ENCODE measurements at places on chromosomes 5 and 9.
A peak's percentile ranks its signal among the peaks of the same experiment; 100 is the strongest.

GRCh38 chr5:119405419-119405818 is 46.9 kb upstream of the HSD17B4 start:
- no peak for DNase-seq

DNA sequence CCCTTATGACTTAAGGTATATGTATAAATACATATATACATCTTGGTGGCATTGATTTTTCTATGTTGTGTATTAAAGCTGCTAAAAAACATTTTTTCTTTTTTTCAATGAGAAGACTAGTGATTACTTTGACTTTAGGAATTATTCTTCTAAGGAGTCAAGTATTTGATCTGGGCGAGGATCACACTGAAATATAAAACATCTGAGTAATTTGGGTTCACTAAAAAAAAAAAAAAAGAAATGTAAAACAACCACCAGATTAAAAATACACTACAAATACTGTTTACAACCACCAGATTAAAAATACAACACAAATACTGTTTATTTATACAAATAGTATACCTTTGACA is 9.0 kb downstream of the UBAP1 start:
- no peak for DNase-seq

- no peak for DNase-seq
These were observed 146.4 kb upstream of the TNC start for GRCh38 chr9:115264313-115264712.

GRCh38 chr9:71791875-71792274 is 23.6 kb upstream of the CEMIP2 start:
- no peak for DNase-seq

GRCh38 chr9:13719446-13719845 is 440.0 kb upstream of the MPDZ start:
- DNase-seq = no peak

DNA sequence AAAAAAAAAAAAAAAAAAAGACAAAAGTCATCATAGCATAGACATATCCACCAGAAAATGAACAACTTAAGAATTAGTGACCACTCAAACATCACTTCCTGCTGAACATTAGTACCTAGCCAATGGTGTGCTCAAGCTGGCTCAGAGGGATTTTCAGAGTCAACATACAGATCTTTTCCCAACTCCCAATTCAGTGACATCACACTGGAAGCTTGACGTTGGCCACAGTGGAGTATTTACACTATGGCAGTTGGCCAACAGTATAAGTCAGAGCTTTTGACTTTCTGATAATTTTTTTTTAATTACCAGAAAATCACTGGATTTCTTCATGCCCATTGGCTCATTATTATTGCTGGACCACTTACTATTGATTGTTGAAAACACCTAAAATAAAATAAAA is 383.5 kb downstream of the ARHGEF28 start:
- DNase-seq = no peak

DNA sequence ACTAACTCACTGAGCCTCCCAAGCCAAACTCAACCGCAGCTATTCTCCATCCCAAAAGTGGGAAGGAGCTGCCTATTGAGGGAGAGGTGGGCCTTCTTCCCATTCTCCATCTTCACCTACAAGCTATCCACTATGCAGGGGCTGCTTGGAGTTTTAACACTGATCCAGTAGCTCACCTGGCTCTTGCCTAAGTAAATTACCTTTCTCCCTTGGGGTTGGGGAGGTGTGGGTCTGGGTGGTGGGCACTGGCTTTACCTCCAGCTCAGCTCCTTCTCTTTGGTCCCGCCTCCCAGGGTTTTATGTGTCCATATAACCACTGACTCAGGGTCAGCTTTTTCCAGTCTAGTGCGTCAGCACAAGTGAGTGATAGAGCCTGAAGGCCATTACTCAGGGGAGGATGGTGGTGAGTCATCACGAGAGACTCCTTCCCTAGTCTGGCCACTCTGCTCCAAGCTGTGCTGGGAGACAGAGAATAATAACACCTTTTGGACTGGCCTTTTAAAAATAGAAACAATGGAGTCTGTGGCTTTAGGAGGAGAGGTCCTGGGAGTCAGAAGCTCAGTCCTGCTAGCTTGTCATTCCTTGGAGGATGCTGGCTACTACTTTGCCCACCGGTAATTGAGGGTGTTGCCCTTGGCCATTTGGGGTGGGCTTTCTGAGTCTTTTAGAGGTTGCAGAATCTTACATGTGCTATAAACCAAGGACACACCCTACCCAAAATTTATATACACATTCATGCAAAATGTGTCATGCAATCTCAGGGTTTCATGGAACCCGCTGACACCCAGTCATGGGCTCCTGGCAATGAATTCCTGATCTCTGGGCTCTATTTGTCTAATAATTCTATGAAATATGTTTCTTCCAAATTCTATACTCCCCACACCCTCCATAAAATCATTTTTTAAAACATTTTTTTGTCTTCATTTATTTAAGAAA is 35.6 kb upstream of the ATP6V1G1 start:
- no peak for DNase-seq

DNA sequence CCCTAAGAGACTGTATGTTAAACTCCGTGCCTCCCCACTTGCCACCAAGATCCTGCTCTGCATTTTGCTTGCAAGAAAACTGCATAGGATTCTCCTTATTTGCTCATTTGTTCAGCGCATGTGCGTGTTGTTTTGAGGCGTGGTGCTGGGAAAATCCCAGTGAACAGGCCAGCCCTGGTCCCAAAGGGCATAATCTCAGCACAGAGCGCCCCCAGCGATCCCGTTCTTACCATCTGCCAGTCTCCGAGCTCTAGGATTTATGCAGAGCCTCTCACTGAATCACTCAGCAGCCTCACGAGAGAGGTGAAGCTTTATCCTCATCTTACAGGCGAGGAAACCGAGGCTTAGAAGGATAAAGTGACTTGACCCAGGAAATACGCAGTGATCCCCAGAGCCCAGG is 11.5 kb downstream of the PRRX2 start:
- no peak for DNase-seq

DNA sequence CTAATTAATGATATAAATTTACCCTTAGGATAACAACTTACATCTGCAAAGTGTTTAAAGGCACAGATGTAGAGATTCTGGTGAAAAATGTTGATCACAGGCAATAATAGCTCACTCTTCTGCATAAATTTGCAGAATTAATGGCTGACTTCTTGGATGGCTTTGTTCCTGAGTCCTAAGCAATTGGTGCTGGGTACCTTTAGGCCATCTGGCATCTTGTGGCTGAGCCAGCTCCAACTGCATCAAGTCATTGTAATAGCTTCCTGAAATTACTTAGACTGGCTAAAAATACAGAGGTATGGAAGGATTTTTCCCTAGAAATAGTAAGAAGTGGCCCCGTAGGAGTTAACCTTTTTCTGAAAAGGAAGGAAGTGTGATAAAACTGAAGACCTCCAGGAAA is 118.3 kb upstream of the MINAR2 start:
- DNase-seq = no peak

- DNase-seq = no peak
These were observed 17.9 kb upstream of the APBA1 start for GRCh38 chr9:69689991-69690538.

- no peak for DNase-seq
These were observed 3.8 kb upstream of the TOR4A start for GRCh38 chr9:137273611-137274320.

GRCh38 chr5:132046880-132047299 is 13.6 kb upstream of the IL3 start:
- no peak for DNase-seq

DNA sequence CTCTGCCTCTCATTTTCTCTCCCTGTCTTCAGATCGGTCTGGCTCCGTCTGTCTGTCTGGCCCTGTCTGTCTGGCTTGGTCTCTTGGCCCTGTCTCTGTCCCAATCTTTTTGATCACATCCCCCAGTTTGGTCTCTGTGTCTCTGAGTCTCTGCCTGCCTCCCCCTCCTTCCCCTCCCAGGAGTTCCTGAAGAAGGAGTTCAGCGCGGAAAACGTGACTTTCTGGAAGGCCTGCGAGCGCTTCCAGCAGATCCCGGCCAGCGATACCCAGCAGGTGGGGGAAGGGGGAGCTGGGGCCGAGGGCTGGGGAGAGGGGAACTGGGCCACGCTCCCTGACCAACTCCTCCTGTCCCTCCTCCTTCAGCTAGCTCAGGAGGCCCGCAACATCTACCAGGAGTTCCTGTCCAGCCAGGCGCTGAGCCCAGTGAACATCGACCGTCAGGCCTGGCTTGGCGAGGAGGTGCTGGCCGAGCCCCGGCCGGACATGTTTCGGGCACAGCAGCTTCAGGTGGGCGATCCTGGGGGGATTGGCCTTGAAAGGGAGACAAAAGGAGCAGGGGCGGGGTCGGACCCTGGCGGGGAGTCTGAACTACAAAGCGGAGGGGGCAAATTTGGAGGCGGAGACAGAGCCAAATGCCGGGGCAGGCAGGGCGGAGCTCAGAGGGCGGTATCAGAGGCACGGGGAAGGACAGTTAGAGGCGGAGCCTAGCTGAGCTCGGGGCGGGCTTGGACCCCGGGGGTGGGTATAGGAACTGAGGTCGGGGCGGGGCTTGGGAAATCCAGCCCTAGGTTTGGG is 9.0 kb downstream of the RGS14 start:
- DNase-seq = no peak

DNA sequence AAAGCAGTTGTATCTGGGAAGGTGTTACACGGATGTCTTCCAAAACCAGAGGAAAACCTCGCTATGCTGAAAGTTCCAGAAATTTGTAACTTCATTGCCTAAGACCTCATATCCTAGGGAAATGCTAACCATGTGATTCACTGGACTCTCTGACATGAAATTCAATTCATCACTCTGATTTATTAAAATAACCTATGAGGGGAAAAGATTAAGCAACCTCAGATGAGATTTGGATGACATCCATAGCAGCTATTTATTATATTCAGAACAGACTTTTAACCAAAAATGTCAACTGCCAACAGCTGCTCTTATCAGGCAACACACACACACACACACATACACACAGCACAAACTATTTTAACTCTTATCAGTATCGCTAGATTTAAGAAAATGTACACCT is 1006.4 kb upstream of the CTNND2 start:
- no peak for DNase-seq

DNA sequence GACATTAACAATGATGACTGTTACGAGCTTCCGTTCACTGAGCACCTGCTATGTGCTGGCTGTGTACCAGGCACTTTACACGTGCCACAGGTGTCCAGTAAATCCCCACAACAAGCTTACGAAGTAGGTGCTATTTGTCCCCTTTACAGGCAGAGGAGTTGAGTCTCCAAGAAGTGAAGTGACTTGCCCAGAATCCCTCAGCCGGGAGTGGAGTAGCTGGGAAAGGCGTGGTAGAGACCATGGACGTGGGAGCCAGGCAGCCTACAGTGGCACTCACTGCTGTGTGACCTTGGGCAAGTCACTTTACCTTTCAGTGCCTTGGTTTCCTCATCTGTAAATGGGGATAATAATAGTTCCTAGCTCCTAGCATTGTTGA is 669 bp upstream of the AMBP start:
- no peak for DNase-seq

- no peak for DNase-seq
These were observed 173.8 kb upstream of the RAD23B start for GRCh38 chr9:107109324-107109723.

GRCh38 chr9:34744295-34745221 is 34.6 kb upstream of the CCL21 start:
- no peak for DNase-seq

- no peak for DNase-seq
These were observed 182.0 kb downstream of the MUSK start for GRCh38 chr9:110850401-110851135.

- peak; percentile 56 for DNase-seq
These were observed at the start of gene CCDC69 for GRCh38 chr5:151223447-151224264. Gene CCDC69, minus strand, starts transcription at chr5:151224092. Its CDS starts 122 bp downstream, at chr5:151223970.

DNA sequence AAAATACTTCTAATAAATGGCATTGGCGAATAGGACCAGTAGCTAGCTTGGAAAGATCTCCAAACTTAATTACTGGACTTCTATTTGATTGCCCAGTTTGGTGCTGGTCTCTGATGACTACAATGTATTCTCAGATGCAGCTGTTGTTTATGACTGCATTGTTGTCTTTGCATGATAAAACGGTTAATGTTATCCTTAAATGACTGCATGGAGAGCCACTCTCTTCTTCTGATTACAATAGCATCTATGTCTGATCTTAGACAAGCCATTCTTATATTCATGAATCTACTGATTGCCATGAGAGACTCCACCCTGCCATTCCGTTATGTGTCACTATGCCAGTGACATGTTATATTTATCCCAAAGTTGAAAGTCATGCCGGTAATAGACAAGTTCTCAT is 42.9 kb upstream of the ERBIN start:
- DNase-seq = no peak

DNA sequence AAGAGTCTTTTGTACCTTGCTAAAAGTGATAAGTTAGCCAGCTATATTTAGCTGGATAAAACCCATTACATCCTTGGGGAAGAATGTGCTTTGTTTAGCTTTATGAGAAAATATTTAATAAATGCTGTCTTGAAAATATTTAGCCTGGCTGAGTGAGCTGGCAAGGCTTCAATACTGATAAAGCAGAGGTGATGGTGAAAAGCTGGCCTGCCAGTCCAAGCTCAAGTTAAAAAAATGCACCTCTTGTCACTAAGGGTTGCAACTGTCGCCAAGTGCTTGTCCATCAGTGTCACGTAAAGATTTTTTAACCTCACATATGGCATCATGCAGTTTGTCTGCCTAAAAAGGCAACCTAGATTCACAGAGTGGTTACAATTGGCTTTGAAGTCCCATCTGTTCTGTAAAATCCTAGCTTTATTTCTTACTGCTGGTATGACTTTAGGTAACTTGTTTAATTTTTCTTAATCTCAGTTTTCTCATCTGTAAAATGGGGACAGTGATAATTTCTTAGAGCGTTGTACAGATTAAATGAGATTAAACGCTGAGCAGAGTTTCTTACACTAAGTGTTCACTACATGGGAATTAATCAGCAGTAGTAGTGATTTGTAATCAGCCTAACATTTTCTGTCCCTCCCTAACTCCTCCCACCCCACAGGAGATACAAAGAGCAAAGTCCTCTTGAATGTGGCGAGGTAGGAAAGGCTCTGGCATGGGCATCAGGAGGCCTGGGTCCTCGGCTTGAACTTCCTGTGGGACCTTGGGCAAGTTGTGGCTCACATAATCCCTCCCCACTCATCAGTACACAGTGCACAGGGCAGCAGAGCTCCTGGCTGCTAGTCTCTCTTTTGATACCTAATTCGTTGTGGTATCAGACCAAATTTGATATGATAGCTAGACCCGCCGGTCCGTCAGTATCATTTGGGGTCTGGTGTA is 48.7 kb downstream of the PIK3R1 start:
- no peak for DNase-seq

- no peak for DNase-seq
These were observed 7.6 kb downstream of the C9orf72 start for GRCh38 chr9:27565696-27566095.

- DNase-seq = peak; percentile 12
These were observed at the start of gene TENT4A for GRCh38 chr5:6713274-6714225. Gene TENT4A, plus strand, starts transcription at chr5:6713432. Its CDS starts 552 bp downstream, at chr5:6713984.

GRCh38 chr5:177437623-177438022 is 9.0 kb upstream of the PRR7 start:
- no peak for DNase-seq

DNA sequence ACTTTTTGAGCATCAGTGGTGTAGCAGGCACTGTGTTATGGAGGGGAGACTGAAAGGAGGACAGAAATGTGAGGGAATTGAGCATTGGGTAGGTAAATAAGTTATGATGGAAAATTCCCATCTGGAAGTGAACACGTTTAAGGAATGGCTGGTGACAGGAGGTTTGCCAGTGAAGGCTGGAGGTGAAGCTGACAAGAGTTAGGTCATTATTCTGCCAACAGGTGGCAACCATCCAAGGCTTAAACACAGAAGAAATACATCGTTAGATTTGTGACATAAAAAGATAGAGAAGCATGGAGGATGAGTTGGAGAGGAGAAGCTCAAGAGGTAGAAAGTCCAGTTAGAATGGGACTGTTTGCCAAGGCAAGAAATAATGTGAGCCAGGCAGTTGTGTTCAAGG is 455.3 kb upstream of the SGCD start:
- no peak for DNase-seq
